NCI-H1694 treated with DMSO at 0.1 percent for 48 hours (cell line): ENCODE measurements at places on chromosomes 16 and 17.

DNA sequence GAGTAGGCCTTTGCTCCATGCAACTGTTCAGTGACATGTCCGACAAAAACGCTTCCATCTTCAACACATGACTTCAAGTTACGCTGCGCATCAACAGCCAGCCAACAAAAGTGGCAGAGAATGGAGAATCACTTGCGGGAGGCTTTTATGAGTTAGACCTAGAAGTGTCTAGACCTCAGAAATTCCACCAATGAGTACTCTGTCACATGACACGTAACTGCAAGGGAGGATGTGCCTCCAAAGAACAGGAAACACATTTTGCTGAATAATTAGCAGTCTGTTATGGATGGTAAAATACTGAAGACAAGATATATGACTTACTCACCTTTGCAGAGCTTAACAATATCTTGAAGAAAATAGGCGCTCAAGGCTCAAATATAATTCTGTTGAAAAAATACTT is 62.1 kb downstream of the MYO1D start:
- no peak for DNase-seq

DNA sequence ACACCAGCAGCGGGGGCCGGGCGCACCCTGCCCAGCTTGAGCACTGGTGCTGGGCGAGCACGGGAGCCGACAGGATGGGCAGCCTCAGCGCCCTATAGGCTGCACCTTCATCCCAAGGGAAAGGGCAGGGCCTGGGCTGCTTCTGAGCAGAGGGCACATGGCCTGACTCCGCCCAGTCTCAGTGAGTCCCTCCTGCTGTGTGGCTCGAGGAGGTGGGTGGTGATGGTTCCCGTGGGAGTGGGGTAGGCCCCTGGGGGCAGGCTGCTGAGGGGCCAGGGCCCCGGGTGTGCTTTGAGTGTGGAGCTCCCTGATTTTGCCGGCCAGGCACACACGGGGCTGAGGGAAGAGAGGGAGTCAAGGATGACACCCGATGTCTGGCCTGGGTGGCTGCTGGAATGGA is 37.9 kb downstream of the TSC2 start:
- no peak for DNase-seq

DNA sequence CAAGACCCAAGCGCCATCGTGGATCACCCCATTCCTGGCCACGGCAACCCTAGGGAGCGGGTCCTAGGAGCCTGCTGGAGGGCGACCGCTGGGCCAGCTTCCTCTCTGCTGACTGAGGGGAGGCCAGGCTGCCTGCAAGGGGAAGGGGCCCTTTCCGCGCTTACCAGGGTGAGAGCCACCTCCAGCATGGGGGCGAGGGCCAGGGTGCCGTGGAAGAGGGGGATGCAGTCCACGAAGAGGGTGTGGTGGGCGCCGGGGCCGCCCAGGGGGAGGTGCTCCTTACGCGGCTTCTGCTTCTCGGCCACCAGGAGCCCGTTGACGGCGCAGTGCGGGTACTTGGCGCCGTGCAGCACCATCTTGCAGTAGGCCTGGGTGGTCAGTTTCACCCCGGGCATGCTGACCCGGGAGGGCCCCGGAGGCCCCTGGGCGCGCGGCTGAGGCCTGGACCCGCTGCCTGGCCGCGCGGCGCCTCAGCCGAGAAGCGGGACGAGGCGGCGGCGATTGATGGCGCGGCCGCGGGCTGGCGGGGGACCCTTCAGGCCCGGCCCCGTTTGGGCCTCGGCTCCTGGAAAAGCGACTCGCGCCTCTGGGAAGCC is 345 bp downstream of the EMC8 start:
- no peak for DNase-seq

DNA sequence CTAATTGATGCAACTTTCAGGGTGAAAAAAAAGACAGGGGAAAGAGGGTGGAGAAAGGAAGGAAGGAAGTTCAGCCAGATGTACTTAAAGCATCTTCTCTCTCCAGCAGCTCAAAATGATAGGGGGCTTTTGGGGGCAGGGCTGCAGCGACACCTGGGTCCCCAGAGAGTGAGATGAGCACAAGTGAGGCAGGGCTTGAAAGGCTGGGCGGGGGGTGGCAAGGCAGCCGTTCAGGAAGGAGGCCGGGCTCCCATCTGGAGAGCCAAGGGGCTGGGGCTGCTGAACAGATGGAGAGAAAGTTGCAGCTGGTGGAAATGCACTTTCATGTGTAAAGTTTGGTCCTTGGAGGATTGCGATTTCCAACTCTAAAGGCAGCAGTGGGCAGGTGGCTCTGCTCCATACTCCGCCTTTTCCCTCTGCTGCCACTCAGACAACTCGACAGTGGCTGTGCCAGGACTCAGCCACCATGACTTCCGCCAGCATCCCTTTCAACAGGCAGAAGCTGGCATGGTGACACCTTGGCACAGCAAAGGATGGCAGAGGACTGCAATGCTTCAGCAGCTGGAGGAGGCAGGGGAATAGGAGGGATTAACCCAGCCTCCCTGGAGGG is 7.7 kb downstream of the SLC35B1 start:
- peak; percentile 72 for DNase-seq

GRCh38 chr17:82100502-82101298 is 2.7 kb upstream of the FASN start:
- DNase-seq = no peak

GRCh38 chr17:9028202-9028987 is 7.1 kb downstream of the NTN1 start:
- DNase-seq = no peak

DNA sequence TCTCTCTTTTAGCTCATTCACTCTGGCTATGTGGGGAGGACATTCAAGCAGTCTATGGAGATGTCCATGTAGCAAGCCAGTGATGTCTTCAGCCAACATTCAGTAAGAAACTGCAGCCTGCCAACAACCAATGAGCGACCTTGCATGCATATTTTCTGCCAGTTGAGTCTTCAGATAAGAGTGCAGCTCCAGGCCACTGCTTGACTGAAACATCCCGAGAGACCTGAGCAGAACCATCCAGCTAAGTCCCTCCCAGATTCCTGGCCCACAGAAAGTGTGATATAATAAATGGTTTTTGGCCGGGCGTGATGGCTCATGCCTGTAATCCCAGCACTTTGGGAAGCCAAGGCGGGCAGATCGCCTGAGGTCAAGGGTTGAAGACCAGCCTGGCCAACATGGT is 10.5 kb upstream of the C17orf58 start:
- no peak for DNase-seq

DNA sequence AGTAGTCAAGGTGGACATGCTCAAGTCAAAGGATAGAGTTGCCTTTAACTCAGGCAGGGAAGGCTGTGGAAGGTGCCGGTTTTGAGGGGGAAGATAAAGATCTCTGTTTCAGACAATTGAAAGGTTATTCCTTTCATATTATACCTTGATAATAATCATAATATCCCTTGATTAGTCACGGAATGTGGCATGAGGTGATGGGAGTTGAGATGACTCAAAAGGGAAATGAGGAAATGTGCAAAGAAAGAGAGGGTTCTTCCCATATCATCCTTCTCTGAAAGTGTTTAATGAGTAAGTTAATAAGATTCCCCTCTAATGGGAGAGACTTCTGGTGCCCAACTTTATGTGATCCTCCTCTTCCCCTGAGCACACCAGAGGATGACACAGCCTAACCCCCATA is 43.1 kb upstream of the HS3ST2 start:
- DNase-seq = no peak

DNA sequence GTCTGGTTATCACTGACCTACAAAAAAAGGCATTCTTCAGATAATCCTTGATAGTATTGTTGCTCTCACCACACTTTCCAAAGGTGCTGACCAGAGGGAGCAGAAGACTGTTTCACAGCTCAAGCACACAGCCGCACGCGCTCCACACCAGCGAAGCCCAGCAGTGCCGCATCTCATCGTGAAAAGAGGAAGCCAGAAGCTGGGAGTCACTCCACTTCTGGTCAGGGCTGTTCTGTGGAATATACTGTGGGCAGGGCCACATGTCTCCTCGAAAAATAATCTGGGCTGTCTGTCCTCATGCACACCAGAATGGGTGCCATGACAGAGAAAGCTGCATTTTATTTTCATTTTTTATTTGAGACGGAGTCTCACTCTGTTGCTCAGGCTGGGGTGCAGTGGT is 7.3 kb upstream of the PRSS36 start:
- DNase-seq = no peak

DNA sequence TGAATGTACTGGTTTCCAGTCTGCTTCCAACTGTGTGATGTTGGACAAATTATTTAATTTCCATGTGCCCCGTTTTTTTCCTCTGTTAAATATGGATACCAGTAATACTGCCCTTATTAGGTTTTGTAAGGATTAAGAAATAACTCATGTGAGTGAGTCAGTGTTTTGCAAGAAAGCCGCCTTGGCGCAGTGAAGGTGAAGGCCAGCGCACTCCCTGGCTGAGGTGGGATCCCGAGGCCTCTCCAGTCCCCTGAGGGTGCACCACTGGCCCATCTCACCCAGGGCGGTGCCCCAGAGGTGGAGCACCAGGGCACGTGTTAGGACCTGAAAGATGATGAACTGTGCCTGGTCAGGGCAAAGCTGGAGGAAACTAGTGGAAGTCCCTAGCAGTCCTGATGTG is 43.5 kb downstream of the PHKB start:
- DNase-seq = no peak

- DNase-seq = no peak
Measured at GRCh38 chr17:17443173-17443572, 33.6 kb upstream of the MED9 start.

DNA sequence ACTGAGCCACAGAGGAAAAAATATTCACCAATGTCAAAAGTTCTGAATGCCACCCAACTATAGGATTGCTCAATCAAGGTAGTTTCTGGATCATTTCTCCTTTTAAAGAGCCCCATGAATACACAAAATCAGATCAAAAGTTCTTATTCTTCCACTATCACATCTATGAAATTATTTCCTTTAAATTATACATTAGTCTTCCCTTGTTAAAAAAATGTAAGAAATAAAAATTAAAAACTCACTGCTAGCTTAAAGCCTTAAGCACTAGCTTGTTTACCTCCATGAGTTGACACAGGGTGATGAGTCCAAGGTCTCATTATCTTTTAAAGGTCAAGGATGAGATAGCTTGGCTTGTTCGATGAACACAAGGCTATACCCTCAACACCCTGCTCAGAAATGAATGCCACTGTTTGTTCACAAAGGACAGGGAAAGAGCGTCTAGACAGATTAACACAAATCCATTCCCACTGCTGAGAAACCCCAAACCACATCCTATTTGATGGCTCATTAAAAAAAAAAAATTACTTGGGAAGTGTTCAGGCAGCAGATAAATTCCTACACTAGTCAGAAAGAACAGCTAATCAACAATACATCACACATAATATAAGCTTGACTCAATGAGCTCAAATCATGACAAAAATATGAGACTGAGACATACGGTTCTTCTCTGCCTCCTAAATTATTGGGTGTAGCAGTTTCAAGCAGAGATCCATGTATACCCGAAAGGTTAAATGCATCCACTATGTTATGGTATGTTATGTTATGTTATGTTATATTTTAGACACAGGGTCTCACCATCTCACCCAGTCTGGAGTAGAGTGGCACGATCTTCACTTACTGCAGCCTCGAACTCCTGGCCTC is 118.9 kb downstream of the PARN start:
- DNase-seq = no peak
